H4 (cell line): ENCODE measurements at places on chromosomes 3 and 15. TPM values are rescaled to one million over a fixed set of nuclear protein-coding genes. Genes with fewer than 3 reads are reported as not detected.
A peak's percentile ranks its signal among the peaks of the same experiment; 100 is the strongest.

Gene ZMYND10
- 0.08 TPM in 1 of 2 replicates, not detected in the other for total RNA-seq

DNA sequence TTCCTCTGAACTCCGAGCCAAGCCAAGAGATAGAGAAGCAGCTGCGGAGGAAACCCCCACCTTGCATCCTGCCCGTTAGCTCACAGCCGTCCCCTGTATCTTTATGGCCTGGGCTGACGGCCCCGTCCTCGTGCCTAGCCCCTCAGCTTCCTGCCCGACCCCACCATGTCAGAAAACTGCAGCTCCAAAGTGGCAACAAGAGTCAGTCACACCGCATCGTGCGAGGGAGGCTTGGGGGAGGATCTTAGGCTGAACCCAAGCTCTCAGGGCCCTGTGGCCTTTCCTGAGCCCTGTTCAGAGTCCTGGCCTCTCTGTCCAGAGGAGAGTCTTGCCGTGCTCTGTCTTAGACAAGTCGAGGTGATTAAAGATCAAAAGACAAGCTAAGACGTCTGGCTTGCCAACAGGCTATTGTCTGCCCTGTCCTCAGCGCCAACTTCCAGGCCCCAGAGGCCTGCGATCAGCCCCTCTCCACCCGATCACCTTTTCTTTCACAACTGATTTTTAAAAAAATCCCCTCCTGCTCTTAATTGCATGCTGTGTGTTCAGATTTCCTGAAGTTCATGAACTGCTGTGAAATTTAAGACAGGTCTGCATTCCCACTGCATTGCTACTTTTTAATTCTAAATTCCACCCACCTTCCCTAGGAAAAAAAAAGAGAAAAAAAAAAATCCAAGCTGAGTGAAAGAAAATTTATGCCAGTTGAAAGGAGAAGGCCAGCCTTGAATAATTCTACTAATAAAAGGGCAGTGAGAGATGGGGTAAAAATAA, 89.7 kb upstream of the WNT5A start:
- DNase-seq, result no peak

- DNase-seq, result no peak
These were observed 2.3 kb upstream of the TMEM266 start for GRCh38 chr15:76057332-76058000.

DNA sequence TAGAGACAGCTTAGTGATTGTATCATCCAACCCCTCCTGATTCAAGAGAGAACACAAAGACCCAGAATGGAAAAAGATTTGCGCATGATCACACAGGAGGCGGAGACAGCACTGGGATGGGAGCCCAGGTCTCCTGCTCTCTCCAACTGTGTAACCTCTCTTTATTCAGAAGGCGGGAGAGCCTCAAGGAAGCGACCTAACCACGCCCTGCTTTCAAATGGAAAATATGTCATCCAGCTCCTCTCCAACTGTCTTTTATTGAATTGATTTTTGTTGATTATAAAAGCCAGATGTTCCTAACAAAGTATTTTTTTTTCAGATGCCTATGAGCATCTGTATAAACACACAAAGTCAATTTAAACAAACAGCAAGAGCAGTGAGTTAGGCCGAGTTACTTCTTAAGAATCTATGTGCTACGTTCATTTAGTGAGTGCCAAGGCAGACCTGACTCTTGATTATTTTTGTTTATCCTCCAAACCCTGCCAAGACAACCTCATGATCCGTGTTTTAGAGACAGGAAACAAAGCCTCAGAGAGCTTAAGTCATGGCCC, 74.5 kb downstream of the BFSP2 start:
- peak; percentile 28 for DNase-seq

DNA sequence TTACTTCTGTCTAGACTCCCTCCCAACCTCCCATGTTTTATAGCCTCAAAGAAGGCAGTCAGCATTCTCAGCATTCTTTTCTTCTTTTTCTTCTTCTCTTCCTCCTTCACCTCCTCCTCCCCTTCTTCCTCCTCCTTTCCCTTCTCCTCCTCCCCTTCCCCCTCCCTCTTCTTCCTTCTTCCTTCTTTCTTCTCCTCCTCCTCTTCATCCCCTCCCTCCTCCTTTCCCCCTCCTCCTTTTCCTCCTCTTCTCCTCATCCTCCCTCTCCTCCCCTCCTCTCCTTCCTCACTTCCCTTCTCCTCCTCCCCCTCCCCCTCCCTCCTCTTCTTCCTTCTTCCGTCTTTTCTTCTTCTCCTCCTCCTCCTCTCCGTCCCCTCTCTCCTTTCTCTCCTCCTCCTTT, 3.6 kb upstream of the LPCAT4 start:
- DNase-seq, result no peak

GRCh38 chr15:67240235-67241131, 14.0 kb downstream of the AAGAB start:
- DNase-seq, result peak; percentile 39

DNA sequence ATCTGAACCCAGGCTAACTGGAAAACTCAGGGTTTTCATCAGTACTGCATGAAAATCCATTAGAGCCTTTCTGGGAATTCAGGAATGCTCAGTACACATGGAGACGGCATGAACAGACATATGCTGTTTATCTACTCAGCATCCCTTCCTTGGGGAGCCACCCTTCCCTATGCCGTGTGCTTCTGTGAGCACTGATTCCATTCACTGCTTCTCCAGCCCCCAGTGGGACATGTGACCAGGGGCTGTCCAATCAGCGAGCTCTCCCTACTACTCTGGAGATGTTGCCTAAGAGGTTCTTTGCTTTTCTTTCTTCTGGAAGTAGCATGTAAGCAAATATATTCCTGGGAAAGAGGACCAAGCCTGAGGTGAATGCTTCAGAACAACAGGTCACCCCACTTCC, 5.6 kb upstream of the PCOLCE2 start:
- no peak for DNase-seq

- DNase-seq, result peak; percentile 89
These were observed 2.3 kb upstream of the FEM1B start for GRCh38 chr15:68275165-68275746.
